ENCODE measurements at places on chromosomes 2 and 18.

DNA sequence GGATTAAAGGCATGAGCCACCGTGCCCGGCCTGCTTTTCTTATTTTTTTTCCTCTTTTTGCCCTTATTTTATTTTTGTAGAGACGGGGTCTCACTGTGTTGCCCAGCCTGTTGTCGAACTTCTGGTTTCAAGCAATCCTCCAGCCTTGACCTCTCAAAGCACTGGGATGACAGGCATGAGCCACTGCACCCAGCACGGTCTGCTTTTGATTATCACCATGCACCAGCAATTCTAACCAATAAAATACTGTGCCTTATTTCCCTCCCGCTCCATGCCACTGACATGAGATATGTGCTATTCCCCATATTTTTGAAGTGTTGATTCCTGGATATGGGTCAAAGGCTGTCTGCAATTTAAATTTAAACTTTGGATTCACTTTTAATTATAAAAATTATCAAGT lies 42.9 kb downstream of the ACYP2 start:
- no peak for DNase-seq

GRCh38 chr2:64454386-64455332 lies 697 bp downstream of the LGALSL start:
- no peak for DNase-seq

DNA sequence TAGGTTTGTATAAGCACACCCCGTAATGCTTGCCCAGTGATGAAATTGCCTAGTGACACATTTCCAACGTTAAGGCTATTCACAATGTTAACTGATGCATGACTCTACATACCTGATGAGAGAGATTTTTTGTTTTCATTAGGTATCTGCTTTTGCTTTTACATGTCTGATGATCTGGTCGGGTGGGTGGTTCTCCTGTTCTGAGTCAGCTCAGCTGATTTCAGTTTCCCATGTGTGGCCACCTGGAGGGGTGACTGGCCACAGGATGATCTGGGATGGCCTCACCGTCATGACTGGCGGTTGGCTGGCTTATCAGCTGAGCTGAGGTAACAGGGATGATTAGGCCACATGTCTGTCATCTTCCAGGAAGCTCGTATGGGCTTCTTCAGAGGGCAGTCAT lies 33.8 kb upstream of the ACYP2 start:
- DNase-seq, result no peak

DNA sequence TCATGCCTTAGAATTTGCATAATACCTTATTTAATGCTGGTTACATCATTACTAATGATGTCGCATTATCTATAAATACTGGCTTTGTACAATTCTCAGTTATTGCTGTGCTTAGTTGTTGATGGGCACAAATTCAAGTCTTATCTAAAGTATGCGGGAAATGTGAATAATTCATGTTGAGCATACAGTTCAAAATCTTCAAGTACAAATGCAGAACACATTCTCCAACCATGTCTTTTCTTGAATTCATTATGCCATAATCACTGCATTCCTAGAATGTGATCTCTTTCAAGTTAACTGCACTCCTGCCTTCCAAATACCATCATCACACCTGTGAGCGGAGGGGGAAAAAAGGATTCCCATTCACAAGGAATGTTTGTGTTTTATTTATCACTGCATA lies 337.0 kb downstream of the MBD2 start:
- DNase-seq, result no peak

- DNase-seq, result no peak
Measured at GRCh38 chr2:48198371-48198770, 292.1 kb upstream of the FBXO11 start.

GRCh38 chr2:218010984-218011652 lies 8.3 kb upstream of the TNS1 start:
- no peak for DNase-seq

DNA sequence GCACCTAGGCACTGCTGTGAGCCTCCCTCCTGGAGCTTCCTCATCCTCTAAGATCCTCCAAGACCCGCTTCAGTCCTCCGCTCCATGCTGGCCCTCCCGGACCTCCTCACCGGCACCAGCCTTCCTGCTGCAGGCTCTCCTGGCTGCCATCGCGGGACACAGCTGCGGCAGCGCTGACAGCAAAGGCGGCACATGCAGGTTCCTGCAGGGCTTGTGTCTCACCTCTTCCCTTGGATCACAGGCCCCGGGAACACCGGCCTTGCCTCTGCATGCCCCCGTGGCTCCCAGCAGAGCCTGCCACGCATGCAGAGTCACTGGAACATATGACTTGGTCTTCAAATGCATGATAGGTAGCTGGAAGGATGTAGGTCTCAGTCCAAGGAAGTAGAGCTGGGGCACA lies 67.2 kb downstream of the PTGR3 start:
- DNase-seq, result no peak

DNA sequence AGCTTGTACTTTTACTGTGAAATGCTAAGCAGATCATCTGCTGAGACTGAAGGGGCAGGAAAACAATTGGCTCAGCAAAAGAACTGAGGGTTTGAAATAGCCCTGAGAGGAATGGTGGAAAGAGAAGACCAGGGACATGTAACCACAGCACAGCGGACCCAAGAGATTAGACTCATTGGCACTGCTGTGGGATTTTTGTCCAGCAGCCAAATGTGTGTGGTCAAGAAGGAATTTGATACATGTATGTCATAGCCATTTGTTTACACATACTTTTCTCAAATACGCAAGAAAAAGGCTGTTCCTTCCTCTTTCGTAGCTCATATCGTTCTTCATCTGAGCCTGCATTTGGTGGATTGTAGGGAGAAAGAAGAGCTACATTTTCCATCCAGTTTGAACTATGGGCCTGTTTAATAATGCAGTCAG lies 73.8 kb downstream of the TRABD2A start:
- no peak for DNase-seq

DNA sequence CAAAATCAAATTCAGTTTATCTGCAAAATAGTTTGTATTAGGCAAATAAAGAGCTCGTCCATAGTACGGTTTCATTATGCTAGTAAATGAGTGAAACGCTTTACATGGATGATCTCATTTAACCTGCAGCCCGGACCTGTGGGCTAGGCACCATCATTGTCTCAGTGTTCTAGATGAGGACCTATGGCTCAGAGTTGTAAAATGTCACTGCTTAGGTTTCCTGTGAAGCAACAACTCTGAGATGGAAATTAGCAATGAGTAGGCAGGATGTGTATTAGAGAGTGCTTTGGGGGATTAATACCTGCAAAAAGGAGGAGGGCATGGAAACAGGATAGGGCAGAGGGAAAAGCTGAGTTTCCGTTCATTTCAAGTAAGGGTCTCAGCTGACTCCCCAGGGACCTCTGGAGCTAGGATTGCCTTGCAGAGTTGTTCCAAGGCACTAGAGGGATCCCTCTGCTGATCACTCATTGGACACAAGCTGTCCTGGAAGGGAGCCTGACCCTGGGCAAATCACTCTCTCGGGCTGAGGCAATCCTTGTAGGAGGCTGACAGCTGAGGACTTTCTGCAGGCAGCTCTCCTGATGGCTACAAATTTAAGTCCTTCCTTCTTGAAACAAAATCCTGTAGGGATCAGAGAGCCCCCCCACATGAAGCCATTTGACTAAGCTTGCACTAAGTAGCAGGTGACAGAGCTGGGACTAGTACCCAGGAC lies 58.8 kb upstream of the SIX2 start:
- no peak for DNase-seq

GRCh38 chr2:215032153-215032552 lies 106.3 kb downstream of the ABCA12 start:
- no peak for DNase-seq

DNA sequence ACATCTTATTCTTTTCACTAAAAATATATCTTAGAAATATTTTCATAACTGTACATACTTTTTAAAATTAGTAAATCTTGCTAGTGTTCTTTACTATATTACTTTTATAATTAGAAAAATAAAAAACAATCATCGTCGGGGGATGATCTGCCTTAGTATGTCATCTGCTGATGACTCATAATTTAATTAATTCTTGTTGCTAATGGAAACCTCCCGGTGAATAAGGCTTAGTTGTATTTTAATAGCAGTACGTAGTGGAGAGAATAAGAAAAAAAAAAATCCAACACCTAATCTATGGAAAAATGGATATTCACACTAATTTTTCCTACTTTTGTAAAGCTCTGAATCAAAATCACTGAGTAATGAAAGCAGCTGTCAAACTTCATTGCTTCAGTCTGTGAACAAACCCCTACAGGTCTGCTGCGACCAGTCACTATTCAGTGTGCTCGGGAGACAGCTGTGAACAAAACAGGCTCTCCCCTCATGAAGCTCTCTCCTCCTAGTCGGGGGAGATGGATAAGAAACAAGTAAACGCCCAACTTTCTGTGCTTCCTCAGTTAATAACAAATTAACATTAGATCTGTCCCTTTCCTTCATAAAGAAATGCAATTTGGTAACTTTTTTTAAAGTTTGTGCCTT lies 97.4 kb upstream of the UPP2 start:
- DNase-seq, result no peak
